Breast epithelium (tissue), 4 donors: ENCODE measurements at places on chromosomes 13 and 19. TPM values are rescaled to one million over a fixed set of nuclear protein-coding genes. Genes with fewer than 3 reads are reported as not detected.

The CACNG8 gene
- not detected for total RNA-seq

The IGFL4 gene
- not detected for total RNA-seq

DNA sequence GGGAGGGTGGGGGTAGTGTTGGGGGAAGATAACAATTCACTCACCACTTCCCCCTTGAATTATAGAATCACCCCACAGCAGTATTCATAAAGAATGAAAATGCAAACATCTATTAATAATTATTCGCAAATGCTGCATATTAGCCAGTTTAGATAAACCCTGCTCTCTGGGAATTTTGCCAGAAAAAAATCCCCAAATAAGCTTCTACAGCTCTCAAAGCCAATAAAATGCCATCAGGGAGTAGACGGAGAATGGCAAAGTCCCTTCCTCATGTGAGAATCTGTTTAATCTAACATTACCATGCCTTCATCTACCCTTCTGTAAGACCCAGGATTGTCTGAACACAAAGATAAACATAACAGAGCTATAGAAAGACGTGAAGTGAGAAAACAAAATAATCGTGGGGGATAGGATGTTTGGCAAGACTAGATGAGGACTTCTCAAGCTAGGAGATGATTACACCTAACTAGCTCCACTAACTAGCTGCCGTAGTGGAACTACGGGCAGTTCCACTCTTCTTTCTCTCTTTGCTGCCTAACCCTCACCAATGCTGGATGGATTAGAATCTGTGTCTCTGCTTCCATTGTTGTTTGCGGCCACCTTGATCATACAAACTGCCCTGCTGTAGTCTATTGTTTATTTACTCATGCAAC lies 32.4 kb upstream of the CACNA1A start:
- no peak overlapping the region for H3K27ac ChIP-seq
- no peaks in the 10 kb centered on the region for H3K36me3 ChIP-seq
- H3K27me3 ChIP-seq = peaks cover 47% of the 10 kb centered on the region
- no peaks in the 10 kb centered on the region for H3K4me1 ChIP-seq

GRCh38 chr19:44876930-44877535 lies 14.0 kb upstream of the TOMM40 start:
- no peak overlapping the region for H3K27ac ChIP-seq
- no peaks in the 10 kb centered on the region for H3K27me3 ChIP-seq
- no peaks in the 10 kb centered on the region for H3K36me3 ChIP-seq
- H3K4me3 ChIP-seq = no peak overlapping the region
- no peak for DNase-seq

- H3K4me1 ChIP-seq = no peaks in the 10 kb centered on the region
- no peak overlapping the region for H3K27ac ChIP-seq
- H3K27me3 ChIP-seq = no peaks in the 10 kb centered on the region
- DNase-seq = no peak
Measured at GRCh38 chr19:50036908-50037307, 11.1 kb downstream of the ZNF473 start.
